ENCODE measurements at places on chromosomes 2 and 18. TPM values are rescaled to one million over a fixed set of nuclear protein-coding genes. Genes with fewer than 3 reads are reported as not detected.

DNA sequence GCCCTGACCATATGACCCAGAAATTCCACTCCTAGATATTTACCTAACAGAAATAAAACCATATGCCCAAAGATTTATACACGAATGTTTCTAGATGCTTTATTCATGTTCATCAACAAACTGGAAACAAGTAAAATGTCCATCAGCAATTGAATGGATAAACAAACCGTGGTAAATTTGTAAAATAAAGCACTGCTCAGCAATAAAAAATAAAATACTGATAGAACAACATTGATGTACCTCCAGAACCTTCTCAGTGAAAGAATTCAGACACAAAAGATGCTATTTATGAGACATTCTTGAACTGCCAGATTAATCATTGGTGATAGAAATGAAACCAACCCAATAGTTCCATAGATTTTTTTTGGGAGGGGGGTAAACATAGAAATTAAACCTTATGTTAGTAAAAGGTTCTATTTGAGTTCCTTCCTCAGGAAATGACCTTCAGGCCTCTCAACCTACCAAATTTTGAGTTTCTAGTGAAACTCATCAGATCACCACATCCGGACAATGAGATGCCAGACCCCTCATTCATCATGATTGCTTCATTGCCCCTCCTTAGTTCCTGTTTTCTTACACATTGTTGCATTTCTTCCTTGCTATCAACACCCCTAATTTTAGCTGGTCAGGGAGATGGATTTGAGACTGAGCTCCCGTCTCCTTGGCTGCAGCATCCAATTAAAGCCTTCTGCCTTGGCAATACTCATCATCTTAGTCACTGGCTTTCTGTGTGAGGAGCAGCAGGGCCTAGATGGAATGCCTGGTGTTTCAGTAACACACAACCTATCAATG is 203.5 kb downstream of the LPIN1 start:
- no peak for DNase-seq
- no peak overlapping the region for H3K27ac ChIP-seq
- H3K4me3 ChIP-seq: no peak overlapping the region
- H3K27me3 ChIP-seq: no peaks in the 10 kb centered on the region

The CLIP4 gene
- 40.1 TPM for total RNA-seq

DNA sequence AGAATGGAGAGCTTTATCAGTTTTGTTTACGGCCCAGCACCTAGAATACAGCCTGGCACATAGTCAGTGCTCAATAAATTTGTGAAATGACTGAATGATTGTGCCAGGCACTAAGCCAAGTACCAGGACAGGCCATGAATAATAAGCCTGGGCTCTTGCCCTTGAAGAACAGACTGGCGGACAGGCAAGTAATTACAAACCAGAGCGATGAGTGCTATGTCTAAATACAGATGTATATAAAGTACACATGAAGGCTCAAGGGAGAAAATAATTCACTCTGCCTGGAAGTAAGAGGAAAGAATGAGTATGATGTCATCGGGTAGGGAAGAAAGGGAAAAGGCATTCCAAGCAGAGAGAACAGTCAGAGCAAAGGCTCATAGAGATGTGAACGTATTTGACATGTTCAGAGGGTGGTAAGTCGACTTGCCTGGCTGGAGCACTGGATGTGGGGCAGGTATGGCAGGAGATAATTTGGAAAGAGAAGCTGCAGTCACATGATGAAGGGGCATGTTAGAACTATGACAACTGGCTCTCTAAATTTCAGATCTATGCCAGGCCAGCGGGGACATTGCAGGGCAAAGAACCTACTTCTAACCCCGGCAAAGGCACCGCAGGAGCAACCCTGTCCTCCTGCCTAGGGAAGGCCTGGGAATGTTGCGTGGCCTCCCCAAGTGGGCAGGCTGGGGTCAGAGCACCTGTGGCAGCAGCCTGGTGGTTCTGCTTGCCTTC is 119.1 kb upstream of the STPG4 start:
- no peak overlapping the region for H3K4me3 ChIP-seq
- no peak for DNase-seq
- H3K4me1 ChIP-seq: peaks cover 7% of the 10 kb centered on the region

DNA sequence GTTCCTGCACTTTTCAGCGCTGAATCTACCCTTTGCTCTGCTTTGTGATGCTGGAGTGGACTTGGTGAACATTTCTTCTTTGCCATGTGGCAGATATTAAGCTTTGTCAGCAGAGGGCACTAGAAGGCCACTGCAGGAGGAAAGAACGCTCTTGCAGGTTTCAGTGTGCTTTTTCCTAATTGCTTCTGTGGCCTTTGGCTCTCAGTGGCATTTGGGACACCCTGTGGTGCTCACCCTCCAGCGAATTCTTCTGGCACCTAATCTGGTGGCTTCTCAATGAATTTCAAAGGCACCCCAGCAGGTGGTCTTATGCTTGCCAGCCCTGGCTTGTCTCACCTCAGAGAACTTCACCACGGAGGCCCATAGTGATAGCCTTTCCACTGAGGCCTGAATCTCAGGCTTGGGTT is 146.7 kb downstream of the MYO3B start:
- no peaks in the 10 kb centered on the region for H3K27me3 ChIP-seq
- no peak overlapping the region for H3K27ac ChIP-seq
- H3K4me1 ChIP-seq: no peaks in the 10 kb centered on the region

DNA sequence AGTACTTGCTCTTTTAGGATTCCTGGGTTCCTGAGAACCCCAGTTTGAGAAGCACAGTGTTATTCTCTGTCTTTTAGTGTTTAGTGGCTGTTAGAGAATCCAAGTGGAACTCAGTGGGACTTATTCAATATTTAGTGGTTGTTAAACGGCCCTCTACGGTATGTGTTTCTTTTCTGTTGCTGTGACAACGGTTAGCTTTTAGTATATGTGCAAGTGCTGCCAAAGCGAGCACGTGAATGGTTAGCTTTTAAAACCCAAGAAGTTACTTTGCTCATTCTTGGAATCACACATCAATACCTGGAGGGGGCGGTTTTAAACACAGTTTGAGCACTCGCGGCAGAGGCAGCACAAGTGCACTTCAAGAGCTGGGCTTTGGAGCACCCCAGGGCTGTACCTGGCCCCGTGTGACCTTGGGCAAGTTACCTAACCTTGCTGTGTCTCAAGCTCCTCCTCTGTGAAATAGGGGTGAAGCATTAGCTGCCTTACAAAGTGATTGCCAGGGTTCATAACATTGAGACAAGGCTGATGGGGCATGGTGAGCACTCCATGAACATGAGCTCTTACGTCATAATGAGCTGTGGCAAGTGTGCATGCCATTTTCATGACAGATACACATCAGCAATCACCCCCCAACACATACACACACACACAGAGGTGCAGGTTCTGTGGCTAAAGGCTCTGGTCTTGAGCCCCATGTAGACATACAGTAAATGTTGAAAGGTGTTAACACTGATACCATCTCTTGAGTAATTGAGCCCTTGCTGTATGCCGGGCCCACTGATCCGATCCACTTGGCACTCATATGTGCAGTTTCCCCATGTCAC is 234.1 kb downstream of the ALPK2 start:
- H3K4me3 ChIP-seq: no peak overlapping the region
- peaks cover 50% of the 10 kb centered on the region for H3K36me3 ChIP-seq
- H3K27ac ChIP-seq: no peak overlapping the region
- no peak for DNase-seq

DNA sequence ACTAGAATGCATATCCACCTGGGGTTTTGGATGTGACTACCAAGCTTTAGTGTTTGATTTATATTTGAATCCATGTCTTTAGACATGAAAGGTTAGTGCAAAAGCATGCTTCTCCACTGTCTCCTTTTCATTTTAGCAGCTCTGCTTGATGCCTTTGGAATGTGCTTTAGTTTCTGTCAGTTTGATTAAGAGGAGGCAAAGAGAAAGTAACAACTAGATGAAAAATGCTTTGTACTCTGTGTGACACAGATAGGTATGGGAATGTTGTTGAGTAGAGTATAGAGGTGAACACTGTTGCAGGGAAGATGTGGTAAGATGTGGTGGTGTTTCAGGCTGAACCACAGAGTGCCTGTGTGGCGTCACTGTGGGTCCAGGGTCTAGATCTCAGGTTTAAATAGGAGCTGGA is 19.8 kb downstream of the PIK3C3 start:
- H3K36me3 ChIP-seq: no peaks in the 10 kb centered on the region
- H3K4me3 ChIP-seq: no peak overlapping the region
- no peak overlapping the region for H3K27ac ChIP-seq
- H3K27me3 ChIP-seq: no peaks in the 10 kb centered on the region
- no peaks in the 10 kb centered on the region for H3K4me1 ChIP-seq

The PLCD4 gene
- 1.5 TPM for total RNA-seq

DNA sequence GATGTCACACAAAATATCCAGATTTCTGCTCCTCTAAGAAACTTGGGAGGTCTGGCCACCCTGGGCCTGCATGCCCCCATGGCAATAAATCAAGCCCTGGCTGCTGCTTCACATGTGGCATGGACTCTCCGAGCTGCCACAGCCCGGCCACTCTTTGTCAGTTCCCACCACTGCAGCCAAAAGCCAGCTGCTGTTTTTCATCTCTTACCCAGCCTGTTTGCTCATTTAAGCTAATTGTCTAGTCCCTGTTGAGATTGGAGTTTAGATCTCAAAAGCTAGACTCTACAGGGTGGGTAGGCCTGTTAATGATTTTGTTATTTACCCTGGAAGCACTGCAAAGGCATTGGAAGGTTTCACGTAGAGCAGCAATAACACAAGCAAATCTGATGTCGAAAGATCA is 20.9 kb upstream of the ANXA4 start:
- no peaks in the 10 kb centered on the region for H3K36me3 ChIP-seq
- no peak overlapping the region for H3K4me3 ChIP-seq
- H3K27ac ChIP-seq: no peak overlapping the region
- H3K27me3 ChIP-seq: no peaks in the 10 kb centered on the region
- DNase-seq: no peak

The REG3A gene
- total RNA-seq: not detected

GRCh38 chr2:176455816-176456291 is 186.6 kb downstream of the MTX2 start:
- no peak overlapping the region for H3K27ac ChIP-seq
- no peak for DNase-seq
- H3K4me3 ChIP-seq: no peak overlapping the region
- H3K36me3 ChIP-seq: no peaks in the 10 kb centered on the region
- no peaks in the 10 kb centered on the region for H3K27me3 ChIP-seq

DNA sequence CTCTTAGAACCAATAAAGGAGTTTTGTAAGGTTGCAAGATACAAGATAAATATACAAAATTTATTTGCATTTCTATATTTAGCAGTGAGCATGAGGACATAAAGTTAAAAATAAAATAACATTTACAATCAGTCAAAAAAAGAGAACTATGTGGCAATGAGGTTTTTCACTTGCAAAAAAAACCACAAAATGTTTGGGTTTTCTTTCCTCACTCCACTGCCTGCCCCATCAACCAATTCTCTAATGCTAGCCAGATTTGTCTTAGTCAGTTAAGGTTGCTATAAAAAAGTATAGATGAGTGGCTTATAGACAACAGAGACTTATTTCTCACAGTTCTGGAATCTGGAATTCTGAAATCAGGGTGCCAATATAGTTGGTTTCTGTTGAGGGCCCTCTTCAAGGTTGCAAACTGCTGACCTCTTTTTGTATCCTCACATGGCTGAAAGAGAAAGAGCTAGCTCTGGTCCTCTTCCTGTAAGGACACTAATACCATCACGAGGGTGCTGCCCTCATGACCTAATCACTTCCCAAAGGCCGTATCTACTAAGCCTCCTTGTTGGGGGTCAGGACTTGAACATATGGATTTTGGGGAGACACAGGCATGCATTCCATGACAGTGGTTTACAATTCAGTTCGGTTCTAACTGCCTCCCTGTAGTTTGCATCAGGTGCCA is 566.2 kb downstream of the GALR1 start:
- DNase-seq: no peak
- no peaks in the 10 kb centered on the region for H3K27me3 ChIP-seq
- no peak overlapping the region for H3K27ac ChIP-seq
- H3K4me1 ChIP-seq: no peaks in the 10 kb centered on the region
- H3K36me3 ChIP-seq: no peaks in the 10 kb centered on the region

DNA sequence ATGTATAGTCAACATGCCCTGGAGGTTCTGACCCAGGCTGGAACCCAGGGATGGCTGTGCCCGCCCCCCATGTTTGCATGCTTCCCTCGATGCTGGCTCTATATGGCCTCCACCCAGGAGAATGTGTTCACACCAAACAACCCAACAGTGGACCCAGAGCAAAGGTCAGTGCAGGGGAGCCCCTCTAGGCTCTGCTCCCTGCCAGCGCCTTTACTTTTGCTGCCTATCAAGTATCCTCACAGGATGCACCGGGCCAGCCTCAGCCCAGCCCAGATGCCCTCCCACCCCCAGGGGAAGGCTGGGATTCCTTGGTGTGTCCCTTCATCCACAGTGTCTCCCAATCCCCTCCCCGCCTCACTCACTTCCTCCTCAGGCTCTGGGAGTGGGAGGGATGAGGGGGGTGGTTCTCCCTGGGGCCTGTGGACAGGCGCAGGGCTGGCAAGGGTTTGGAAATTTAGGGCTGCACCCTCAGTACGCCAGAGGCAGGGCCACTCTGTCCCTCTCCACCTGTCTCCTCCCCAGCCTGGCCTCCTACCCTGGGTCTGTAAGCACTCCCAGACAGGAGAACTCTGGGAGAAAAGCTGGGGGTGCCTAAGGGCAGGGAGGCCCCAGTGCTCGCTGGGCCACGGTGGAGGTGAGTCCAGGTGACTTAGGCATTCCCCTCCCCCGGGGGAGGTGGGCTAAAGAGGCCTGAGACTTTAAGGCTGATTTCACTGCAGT is 2.3 kb downstream of the ATP6V1B1 start:
- no peak overlapping the region for H3K4me3 ChIP-seq
- no peaks in the 10 kb centered on the region for H3K36me3 ChIP-seq

The IL36A gene
- total RNA-seq: not detected

DNA sequence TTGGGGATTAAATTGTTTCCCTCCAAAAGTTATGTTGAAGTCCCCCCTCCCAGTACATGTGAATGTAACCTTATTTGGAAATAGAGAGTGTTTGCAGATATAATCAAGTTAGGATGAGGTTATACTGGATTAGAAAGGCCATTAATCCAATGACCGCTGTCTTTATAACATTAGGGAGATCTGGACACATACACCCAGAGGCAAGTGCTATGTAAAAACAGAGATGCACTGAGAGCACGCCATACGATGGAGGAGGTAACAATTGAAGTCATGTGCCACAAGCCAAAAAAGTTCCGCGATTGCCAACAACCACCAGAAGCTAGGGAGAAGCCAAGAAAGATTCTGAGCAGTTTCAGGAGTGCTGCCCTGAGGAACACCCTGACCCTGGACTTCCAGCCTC is 153.3 kb downstream of the RNF144A start:
- no peaks in the 10 kb centered on the region for H3K36me3 ChIP-seq
- no peaks in the 10 kb centered on the region for H3K27me3 ChIP-seq
- H3K4me1 ChIP-seq: peaks cover 7% of the 10 kb centered on the region
- no peak for DNase-seq
- H3K27ac ChIP-seq: no peak overlapping the region

DNA sequence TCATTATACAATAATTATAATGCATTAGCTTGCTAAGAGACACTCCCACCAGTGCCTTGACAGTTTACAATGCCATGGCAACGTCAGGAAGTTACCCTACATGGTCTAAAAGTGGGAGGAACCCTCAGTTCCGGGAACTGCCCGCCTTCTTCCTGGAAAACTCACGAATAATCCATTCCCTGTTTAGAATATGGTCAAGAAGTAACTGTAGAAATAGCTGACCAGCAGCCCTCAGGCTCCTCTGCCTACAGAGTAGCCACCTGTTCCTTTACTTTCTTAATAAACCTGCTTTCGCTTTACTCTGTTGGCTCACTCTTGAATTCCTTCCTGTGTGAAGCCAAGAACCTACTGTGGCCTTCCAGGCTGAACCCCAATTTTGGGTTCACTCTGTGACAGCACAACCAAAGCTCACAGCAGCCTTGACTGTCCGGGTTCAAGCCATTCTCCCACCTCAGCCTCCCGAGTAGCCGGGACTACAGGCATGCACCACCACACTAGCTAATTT is 20.0 kb upstream of the PTPN2 start:
- no peaks in the 10 kb centered on the region for H3K27me3 ChIP-seq
- peak overlapping the region; percentile 70 for H3K27ac ChIP-seq
- H3K4me1 ChIP-seq: peaks cover 11% of the 10 kb centered on the region
- H3K4me3 ChIP-seq: no peak overlapping the region
- DNase-seq: no peak

The CYP27C1 gene
- total RNA-seq: 0.12 TPM
